ENCODE measurements at places on chromosomes 5 and 9. TPM values are rescaled to one million over a fixed set of nuclear protein-coding genes. Genes with fewer than 3 reads are reported as not detected.

GRCh38 chr5:45779874-45780671 lies 83.9 kb upstream of the HCN1 start:
- DNase-seq = no peak

DNA sequence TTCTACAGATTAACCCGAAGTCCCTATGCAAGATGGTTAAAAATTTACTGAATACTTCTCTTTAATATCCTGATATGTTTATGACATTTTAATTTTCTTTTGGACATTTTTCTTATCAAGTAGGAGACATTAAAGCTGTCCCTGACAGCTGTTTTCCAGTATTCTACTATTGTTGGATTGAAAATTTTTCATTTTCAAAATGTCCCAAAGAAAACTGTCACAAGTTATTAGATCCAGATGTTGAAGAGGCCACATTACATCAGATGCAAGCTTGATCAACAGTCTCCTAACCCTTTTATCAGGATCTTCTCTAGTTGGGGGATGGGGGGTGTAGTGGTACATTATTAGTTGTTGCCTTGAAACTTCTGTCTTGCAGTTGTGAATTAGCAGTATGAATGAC lies 1402.7 kb upstream of the DMAC1 start:
- DNase-seq = no peak

Gene ST6GALNAC6
- total RNA-seq = 136 TPM

Gene PCDHA1
- total RNA-seq = not detected

Measured in B cell (primary cell).